ENCODE measurements at places on chromosomes 6 and 20.
A peak's percentile ranks its signal among the peaks of the same experiment; 100 is the strongest.

GRCh38 chr6:142292166-142292924, 9.5 kb upstream of the ADGRG6 start:
- no peak for DNase-seq

DNA sequence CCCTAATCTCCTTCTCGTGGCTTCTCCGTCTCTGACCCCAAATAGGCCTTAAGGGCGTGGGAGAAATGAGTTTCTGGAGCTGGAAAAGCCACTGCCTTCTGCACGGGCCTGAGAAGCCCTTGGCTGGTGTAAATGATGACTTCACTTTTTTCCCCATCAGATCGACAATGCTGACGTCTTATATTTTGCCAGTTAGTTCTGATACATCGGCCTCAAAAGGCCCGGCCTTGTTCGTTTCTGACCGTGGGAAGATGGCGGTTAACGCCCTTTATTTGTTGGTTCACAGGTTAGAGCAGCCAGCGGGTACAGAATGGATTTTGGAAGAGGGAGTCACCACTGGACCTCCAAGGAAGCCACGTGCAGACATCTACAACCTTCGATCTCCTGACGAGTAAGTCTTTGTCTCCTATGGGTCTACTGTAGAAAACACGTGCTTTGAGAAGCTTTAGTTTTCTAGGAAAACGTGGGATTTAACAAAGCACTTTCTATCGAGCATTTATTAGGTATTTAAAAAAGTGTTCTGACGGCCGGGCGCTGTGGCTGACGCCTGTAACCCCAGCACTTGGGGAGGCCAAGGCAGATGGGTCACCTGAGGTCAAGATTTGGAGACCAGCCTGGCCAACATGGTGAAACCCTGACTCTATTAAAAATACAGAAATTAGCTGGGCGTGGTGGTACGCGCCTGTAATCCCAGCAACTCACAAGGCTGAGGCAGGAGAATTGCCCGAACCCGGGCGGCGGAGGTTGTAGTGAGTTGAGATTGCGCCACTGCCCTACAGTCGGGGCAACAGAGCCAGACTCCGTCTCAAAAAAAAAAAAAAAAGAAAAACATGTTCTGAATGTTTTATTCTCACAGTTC, 1.2 kb upstream of the ZNFX1 start:
- no peak for DNase-seq

DNA sequence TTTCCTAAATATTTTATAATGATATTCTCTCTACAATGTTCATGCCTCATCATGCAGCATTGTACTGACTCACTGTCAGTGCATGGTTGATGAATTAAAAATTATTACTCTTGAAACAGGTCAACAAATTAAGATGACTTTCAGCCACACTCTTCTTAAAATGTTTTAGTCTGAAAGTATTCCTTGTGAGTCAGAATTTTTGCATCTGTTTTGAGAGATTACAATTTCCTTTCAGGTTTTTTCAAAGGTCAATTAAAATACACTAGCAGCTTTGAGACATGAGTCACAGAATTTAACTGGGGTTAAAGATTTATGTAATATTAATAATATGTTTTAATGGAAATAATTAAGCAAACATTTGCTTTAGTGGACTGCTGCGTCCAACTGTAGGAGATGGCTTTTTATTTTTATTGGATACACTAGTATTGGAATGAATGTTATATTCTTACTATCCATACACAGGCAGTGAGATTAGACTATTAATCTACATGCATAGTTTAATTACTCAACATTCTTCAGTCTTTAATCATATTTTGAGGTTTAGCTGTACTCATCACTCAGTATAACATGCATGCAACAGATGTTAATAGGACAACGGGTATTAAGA, 9.7 kb downstream of the COL12A1 start:
- no peak for DNase-seq

DNA sequence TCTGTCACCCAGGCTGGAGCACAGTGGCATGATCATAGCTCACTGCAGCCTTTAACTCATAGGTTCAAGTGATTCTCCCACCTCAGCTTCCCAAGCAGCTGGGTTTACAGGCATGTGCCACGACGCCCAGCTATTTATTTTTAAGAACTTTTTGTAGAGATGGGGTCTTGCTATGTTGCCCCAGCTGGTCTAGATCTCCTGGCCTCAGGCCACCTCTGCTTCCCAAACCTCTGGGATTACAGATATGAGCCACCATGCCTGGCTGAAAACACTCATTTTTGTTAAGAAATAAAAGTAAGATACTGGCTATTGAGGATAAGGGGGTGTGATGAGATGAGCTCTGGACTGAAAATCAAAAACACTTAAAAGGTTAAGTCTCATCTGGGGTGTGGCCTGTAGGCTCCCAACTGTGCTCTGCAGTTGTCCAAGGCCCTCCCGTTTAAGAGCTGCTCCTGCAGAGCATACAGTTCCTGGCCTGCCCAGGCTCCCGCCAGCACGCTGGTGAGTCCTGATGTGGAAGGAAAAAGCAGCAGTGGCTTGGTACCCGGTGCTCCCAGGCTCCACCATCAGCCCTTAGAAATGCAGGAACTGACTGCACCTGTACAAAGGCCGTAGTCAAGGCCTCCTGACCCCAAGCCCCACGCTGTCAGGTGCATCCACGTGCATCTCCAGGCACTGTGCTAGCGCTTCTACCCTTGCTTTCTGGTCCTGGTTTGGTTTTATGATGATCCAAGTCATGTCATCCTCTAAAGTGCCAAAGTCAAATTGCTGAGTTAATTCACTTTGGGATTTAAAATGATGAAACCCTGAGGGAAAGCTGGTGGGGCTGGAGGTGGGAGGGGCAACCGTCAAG, 111.5 kb downstream of the TMEM242 start:
- DNase-seq = no peak

DNA sequence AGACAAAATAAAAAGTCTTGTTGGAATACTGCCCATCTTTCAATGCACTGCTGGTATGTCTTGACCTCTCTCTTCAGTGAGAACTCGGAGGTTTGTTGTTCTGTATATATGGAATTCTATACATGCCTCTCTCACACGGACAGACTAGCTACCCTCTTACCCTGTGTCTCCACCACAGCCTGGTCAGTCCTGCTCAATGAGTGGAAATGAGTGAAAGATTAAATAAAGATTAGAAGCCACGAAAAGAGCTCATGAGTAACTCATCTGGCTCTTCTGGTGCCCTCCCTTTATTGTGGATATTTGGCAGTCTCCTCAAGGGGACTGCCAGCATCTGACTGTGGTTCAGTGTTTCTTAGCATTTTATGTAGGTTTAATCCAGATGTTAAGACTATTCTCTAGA, 262.8 kb upstream of the MAP3K7 start:
- DNase-seq = no peak

DNA sequence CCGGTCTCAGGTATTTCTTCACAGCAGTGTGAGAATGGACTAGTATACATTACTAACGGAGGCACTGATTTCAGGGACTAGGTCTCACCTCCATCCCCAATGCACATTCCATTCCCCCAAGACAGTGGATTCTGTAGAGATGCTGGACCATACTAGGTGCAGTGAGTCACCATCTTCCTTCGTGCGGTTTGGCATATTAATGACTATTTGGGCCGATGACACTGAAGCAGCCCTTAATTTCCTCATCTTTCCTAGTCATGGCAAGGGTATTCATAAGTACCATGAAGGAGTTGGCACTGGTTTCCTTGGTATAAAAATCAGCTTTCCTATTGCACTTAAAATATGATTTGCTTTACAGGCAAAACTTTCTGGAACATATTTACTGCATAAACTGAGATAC, 121.4 kb upstream of the TRAF3IP2 start:
- no peak for DNase-seq

DNA sequence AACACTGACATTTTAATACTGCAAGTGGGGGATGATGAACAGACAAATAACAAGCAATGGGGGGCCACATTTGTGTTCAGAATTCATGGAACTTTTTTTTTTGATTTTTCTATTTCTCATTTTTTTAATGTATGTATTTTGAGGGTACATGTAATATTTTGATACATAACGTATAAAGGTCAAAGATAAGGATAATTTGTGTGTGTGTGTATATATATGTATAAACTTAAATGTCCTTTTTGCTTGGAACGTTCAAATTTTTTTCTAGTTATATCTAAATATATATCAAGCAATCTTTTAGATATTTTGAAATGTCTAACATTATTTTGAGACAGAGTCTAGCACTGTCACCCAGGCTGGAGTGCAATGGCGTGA, 12.3 kb upstream of the ZNF311 start:
- DNase-seq = no peak

DNA sequence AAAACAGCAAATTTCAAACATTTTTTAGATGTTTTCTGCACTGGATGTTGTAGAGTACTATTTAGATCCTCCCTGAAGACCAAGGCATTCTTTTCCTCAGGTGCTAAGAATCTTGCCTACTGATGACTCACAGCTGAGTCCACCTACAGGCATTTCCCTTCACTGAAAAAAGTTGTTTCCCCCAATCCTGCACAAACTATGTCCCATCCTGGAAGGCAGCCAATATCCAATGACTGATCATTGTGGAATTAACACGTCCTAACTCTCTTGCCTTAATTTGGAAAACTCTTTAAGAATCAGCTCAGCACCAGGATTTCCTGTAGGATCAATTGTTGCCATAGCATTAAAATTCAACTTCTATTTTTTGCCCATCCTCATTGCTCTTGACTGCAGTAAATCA, 268.4 kb upstream of the IRAK1BP1 start:
- no peak for DNase-seq

DNA sequence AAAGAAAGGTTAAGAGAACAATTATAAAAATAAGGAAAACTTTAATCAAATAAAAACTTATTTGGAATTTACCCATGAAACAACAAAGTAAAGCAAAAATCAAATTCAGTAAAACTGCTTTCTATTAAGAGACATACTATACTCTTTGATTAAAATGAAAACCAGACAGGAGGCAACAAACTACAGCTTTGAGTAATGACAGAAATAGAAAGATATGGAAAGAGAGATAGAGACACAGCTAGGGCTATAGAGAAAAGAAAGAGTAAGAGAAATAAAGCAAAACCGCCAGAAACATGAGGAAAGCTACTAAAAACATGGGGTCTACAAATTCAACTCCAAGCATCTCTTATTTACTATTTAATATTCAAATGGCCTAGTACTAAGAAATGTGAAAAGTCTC, 67.6 kb downstream of the PHIP start:
- DNase-seq = no peak

DNA sequence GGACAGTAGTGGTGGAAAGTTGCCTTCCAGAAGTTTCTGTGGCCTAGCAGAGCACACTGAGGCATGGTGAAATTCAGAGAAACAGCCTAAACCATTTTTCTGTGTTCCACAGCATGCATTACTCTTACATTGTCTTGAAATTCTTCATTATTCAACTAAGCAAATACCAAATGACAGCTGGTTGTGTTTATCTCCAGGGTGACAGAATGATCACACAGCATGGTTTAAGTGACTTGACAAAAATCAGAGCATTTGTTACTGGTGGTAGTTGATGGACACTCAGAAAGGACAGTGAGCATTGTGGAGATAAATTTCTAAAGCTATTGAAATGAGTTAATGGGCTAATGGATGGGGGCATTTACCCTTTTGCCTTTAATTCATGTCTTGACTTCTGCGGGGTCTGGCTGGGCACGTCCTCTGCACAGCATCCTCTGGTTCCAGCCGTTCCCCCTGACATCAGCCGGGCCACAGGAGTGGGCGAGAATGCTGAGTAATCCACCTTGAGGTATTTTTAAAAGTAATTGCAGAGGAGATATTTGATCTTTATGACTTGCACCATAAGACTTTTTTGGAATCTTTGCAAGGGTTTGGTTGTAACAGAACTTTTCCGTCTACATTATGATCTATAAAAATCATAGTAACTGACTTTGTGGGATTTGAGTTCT, 78.9 kb upstream of the SCP2D1 start:
- no peak for DNase-seq

DNA sequence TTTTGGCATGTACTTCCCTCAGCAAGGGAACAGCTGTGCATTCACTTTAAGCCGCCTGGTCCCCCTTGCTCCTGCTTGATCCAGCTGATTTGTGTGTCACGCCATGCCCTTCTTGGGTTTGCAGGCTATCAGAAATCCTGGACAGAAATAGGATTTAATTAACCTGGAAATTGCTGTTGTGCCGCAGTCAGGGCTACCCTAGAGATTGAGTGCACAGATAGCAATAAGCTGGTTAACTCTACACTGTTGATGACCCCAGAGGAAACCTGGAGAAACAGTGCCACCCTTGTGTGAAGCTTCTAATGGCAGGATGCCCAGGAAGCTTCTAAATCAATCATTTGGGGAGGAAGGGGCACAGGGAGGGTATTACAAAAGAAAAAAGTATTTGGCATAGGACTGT, 199.0 kb downstream of the JARID2 start:
- peak; percentile 80 for DNase-seq

GRCh38 chr6:39814236-39814635, 22.1 kb downstream of the DAAM2 start:
- no peak for DNase-seq

- DNase-seq = no peak
Observed at GRCh38 chr6:152846825-152847224, 96.2 kb downstream of the VIP start.

All from spinal cord (tissue), 10 donors.